ENCODE measurements at places on chromosomes 6 and 20.

- no peak for DNase-seq
Measured at GRCh38 chr20:50215926-50216325, 25.3 kb downstream of the CEBPB start.

- DNase-seq, result no peak
Measured at GRCh38 chr6:134495890-134496248, 178.0 kb upstream of the SGK1 start.

DNA sequence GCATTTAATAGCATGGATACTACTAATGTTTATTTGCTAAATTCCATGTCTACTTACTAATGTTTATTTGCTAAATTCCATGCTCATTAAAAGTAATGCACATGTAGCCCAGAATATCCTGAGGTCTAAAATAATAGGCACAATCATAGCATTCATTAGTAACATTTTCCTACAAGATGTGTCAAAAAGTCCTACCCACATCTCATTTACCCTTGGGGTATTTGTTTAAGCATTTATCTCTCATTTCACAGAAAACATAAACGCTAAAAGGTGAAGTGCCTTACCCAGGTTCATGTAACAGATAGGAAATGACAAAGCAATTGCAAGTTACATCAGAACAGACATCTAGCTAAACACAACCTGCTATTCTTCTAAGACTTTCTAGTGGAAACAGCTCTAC is 457.1 kb downstream of the HACE1 start:
- no peak for DNase-seq

GRCh38 chr6:154773610-154774089 is 40.4 kb downstream of the SCAF8 start:
- DNase-seq, result no peak

GRCh38 chr6:139742671-139743070 is 368.2 kb upstream of the CITED2 start:
- DNase-seq, result no peak

DNA sequence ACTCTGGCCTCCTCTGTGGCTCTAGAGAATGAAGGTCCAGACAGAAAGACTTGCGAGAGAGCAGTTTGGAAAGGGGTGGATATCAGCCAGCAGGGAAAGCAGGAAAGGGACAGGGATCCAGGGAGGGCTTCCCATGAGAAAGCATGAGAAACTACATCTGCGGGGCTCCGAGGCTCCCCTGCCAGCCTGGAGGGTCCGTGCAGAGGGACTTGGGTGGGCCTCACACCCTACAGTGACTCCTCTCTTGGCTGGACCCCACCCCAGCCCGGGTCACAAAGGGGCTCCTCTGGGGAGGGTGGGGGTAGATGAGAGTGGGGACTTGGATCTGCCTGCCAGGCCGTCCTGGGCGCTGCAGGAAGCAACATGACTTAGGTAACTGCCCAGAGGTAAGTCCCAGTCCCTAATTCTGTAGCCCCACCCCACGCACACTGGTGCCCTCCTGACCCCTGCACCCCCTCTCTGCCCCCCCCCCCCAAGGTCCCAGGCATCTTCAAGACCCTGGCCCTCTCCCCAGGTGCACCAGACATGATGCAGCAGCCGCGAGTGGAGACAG is at the start of gene TMEM239:
TSS of gene TMEM239 (plus strand) at position 335 of the 553 bp plus-strand sequence. CDS start at position 526, 191 bp downstream.
- DNase-seq, result no peak

- DNase-seq, result no peak
Measured at GRCh38 chr20:1402149-1402548, 9.3 kb upstream of the FKBP1A start.

DNA sequence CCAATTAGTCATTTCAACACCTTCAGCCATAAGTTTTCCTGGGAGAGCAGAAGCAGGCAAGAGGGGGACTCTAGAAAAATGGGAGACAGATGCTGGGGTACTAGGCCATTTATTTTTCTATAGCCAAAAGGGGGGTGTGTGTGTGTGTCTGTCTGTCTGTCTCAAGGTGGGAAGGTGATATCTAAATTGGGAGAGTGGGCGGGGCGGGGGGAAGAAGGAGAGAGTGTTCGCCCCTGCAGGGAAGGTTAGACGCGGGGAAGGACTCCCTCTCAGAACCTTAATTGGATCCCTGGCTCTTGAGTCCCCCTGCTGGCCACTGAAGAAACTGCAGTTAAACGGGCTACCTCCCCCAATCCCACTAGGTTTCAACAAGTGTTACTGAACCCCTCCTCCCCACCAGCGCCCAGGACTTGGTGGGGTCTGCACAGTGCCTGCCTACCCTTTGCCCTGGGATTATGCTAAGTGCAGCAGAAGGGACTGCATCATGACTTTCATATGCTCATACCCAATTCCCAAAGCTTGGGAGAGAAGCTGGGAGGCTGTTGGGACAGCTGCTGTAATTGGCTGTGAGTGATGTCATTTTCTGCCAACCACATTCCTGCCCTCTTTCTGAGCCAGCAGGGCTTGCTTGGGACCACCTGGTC is 45.8 kb downstream of the FOXP4 start:
- no peak for DNase-seq

GRCh38 chr20:32484225-32484957 is 100.7 kb downstream of the NOL4L start:
- no peak for DNase-seq
